SIG-M5 (cell line): ENCODE measurements at places on chromosomes 16 and 17.

GRCh38 chr17:8503807-8504206, 68.1 kb downstream of the NDEL1 start:
- no peak for DNase-seq

DNA sequence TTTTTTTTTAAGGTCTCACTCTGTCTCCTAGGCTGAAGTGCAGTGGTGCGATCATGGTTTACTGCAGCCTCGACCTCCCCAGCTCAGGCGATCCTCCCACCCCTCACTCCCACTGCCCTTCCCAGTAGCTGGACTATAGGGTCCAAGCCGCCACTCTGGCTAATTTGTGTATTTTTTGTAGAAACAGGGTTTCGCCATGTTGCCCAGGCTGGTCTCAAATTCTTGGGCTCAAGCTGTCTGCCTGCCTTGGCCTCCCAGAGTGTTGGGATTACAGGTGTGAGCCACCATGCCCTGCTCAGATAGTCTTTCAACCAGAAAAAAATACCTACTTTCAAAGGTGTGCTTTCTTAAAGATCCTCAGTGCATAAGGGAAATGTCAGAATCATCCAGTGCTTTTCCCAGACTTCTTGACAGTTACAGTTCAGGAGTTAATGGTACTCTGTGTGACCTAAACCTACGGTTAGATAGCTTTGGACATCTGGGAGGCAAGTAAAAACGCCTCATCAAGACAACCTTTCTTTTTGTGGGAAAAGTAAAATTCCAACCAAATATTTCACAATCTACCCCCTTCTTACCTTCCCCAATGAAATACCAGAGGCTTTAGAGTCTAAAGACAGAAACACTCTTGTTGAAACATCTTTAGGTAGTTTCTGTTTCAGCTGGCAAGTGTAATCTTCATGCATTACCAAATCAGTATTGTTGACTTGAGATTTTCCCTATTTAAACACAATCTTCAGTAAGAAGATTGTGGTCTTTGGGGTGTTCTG, 6.8 kb downstream of the RSPRY1 start:
- DNase-seq: no peak

DNA sequence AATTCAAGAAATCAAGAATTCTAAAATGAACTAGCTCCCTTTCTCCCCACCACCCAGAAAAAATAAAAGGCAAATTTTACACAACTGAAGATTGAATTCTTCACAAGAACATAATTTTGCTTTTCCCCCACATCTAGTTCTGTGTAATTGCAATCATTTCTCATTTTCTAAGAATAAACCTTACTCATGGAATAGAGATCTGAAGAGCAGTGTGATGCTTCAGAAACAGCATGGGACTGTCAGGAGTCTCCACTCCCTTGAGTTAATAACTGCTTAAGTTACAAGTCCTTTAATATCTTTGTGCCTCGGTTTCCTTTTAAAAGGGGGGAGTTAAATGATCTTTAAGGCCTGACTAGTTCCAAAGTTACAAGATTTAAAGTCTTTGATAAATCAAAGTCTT, 53.7 kb downstream of the CACNG1 start:
- no peak for DNase-seq

DNA sequence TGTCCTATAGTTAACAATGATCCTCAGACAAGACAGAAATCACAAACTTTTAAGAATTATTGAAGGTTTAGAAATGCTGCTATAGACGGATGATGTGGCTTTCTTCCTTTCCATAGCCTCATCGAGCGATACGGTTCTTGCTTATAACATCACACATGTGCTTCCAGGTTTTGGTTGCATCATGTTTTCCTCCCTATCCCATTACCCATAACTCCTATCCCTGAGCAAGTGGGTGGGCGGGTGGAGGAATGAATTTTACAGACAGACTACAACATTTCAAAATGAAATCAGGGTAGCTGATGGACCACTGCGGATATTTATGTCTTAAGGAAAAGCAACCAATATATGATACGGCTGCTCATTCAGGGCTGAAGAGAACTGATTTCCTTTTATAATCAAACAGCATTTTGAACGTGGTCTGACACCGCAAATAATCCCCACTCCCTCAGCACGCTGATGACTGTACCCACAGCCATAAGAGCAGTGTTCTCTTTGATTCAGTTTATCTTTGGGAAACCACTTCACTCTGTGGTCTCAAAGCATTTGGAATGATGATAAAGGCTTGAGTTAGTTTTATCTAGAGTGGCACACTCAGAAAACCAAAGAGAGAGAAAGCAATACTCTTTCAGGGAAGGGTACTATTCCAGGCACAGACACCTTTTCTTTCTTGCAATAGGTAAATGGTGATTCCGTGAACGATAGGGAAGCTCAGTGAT, 4.6 kb upstream of the AKTIP start:
- DNase-seq: no peak

DNA sequence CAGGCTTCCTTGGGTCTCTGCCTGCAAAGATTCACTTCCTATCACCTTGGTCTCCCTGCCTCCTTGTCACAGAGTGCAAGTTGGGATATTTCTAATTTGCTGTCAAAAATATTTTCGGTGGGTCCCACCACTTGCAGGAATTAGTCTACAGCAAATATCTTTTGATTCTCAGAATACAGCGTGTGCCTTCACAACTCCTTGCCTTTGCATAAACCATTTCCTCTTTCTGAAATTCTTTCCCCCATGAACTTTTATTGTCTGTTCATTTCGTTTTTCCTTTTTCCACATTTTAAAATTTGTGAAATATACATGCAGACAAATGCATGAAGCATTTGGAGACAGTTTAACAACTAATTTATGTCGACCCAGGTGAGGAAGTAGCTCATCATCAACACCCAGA, 60.0 kb downstream of the HS3ST3B1 start:
- no peak for DNase-seq

GRCh38 chr17:59373882-59374495, 42.5 kb downstream of the YPEL2 start:
- peak; percentile 23 for DNase-seq

DNA sequence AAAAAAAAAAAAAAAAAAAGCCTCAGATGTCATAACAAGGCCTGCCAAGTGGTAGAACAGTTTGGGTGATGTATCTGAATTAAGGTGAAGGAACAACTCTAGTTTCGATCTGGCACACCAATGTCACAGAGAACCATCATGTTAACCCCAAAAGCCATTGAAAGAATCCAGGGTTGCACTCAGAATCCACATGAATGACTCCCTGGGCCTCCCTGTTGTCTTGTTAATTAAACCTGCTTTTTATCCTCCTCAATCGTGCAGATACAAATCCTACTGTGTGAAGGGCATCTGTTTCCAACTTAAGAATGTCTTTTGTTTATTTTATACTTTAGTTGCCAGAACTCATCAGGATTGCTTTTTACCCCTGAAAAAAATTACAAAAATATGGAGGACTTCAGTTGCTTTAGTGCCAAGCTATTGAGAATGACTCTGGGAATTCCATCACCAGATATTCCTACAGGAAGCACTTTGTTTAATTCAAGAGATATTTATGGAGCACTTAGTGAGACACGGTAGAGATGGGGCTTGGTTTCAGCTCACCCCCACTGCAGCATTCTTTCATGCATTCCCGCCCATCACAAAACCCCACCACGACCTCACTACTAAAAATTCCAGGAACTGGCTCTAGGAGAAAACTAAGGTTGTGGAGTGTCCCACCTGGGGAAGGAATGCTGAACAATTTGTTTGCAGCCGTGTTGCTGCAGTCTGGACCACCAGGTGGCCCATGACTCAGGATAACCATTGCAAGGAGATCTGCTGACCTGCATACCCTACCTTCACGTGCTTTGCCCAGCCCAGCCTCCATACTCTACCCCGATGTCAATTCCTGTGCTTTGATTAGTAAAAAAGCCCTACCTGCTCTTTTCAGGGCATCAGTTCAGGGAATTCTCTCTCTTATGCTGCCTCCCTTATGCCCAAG, 63.8 kb upstream of the GPRC5B start:
- DNase-seq: no peak

DNA sequence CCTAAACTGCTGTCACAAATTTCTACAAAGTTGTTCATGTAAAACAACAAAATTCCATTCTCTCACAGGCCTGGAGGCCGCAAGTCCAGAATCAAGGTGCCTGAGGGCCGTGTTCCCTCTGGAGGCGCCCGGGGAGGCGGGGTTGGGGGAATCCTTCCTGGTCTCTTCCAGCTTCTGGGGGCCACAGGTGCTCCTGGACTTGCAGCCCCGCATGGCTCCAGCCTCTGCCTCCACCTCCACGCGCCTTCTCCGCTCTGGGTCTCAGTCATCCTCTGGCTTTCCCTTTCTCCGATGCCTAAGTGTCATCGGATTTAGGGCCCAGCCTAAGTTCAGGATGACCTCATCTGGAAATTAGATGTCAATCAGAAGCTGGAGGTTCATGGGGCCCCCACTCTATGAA, 28.6 kb upstream of the BAHCC1 start:
- DNase-seq: no peak

DNA sequence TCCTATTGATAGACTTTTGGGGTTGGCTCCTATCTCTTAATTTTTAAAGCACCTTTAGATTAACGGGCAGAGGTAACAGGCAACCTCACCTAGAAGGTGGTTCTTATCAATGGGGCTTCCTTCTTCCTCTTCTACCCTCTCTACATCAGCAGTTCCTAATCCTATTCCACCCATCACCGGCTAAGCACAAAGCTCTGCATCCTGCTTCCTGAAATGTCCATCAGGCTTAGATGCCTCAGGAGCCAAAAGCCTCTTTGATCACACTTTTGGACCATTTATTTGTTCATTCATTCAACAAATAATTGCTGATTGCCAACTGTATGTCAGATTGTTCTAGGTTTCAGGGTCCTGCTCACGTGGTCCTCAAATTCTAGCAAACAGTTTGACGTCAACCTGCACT, 586.0 kb downstream of the TOX3 start:
- no peak for DNase-seq

- DNase-seq: no peak
Observed at GRCh38 chr16:38941-39892, 14.2 kb downstream of the POLR3K start.

GRCh38 chr16:85759631-85760419, 8.9 kb upstream of the C16orf74 start:
- no peak for DNase-seq

GRCh38 chr17:7437950-7438614, 1.2 kb upstream of the FGF11 start:
- no peak for DNase-seq

- DNase-seq: no peak
Observed at GRCh38 chr17:65039336-65039988, 17.1 kb downstream of the GNA13 start.

- DNase-seq: no peak
Observed at GRCh38 chr17:82702231-82702927, 3.9 kb upstream of the RAB40B start.

DNA sequence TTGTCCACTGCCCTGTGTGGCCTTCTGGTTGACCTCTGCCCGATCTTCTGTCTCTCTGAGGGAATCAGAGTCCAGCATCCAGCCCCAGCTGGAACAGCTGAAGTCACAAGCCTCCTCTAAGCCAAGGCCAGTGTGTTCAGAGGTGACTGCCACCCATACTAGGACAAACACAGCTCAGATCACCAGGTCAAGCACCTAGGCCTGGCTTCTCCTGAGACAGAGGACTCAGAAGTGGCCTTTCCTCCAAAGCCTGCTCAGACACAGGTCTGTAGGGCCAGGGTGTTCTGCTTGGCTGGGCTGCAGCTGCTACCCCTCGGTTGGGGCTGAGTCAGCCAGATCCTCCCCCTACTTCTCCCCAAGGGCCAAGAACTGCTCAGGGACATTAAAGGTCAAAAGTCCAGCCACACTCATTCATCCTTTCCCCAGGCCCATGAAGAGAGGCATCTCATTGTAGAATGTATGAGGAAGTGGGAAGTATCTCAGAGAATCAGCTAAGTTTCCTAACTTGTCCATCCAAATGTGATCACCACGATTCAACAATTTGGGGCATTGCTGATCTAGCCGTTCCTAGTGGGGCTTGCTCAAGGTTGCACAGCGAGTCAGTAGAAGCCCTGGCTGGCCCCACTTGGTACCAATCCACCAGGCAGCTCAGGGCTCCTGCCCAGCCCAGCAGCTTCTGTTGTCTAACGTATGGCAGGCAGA, 7.6 kb downstream of the SLC46A1 start:
- DNase-seq: no peak

DNA sequence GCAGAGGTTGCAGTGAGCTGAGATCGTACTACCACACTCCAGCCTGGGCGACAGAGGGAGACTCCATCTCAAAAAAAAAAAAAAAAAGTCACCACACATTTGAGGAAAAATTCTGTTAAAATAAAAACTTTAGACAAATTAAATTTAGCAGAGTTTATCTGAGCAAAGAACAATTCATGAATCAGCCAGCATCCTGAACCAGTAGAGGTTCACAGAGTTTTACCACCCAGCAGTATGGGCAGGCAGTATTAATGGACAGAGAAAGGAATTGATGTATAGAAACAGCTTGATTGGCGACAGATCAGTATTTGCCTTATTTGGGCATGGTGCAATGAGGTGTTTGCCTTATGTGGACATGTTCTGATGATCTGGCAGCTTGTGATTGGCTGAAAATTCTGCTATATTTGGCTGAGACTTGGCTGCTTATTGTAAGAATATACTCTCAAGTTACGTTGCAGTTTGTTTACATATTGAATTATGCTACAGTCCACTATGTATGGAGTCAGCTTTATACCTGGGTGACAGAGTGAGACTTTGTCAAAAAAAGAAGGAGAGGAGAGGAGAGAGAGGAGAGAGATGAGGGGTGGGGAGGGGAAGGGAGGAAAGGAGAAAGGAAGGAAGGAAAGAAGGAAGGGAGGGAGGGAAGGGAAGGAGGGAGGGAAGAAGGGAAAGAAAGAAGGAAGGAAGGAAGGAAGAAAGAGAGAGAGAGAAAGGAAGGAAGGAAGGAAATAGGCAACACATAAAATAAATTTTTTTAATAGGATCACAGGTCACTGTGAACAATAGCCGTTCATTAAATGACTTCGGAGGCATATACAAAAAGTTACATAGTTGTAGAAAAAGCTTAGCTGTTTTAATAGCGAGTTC, 14.6 kb downstream of the ABCC3 start:
- DNase-seq: no peak

DNA sequence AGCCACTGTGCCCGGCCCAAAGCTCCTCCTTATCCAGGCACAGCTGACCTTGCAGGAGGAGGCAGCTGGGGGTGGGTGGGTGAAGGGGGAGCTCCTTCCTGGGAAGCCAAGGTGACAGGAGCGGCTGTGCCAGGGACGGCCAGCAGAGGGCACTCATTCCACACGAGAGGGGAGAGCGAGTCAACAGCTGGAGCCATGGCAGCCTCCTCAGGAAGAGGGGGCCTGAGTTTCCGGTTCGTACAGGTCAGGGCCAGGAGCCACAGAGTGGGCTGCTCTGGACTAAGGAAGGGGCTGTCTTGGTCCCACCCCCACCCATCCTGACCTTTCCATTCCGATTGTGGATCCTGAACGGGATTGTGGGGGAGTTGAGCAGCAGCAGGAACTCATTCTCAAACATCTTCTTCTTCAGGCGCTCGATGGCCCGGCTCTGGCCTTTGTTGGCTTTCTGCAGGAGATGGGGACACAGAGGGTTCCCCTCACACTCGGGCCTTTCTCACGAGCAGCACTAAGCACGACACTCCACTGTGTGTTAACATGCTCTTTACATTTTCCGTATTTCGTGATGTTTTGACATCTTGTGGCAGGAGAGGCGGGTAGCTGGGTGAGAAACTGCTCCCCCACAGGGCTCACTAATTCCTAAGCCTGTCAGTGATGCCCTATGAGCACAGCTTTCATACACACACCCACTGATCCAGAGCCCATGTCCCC, 61.6 kb downstream of the TIMM22 start:
- DNase-seq: no peak
